CD4-positive, alpha-beta T cell treated with Interleukin-21 for 1 hour (primary cell): ENCODE measurements at places on chromosomes 2 and 18.

- no peak for DNase-seq
Measured at GRCh38 chr18:57267368-57267925, 84.9 kb upstream of the ST8SIA3 start.

DNA sequence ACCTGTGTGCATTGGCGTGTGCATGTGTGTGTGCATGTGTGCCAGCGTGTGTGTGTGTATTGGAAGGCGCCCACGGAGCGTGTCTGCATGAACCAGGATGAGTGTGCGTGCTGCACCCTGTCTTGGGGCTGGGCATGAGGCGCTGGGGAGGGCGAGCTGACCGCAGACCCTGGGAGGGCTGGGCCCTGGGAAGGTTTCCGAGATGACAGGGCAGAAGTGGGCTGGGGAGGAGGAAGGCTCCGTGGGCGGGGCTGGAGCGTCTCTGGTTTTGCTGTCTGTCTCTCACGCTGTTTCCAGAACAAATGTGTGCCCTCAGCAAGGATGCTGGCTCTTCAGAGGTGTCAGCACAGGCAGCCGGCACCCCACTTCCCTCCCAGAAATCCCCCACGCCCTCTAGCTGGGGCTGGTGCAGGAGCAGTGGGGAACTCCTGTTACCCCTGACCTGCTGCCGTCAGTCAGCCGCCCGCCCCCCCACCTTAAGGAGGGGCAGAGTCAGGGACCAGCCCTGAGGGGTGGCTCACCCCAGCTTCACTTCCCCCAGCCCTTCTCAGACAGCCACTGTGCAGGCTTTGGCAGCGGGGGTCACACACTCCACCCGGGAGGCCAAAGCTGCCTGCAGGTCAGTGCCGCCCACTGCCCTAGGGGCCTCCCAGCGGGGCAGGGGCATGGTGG, at the start of gene GPR35:
GPR35 (plus strand) TSS at position 531 of the 672 bp plus-strand sequence. CDS start 4,473 bp downstream, outside the sequence.
- DNase-seq = peak; percentile 90

DNA sequence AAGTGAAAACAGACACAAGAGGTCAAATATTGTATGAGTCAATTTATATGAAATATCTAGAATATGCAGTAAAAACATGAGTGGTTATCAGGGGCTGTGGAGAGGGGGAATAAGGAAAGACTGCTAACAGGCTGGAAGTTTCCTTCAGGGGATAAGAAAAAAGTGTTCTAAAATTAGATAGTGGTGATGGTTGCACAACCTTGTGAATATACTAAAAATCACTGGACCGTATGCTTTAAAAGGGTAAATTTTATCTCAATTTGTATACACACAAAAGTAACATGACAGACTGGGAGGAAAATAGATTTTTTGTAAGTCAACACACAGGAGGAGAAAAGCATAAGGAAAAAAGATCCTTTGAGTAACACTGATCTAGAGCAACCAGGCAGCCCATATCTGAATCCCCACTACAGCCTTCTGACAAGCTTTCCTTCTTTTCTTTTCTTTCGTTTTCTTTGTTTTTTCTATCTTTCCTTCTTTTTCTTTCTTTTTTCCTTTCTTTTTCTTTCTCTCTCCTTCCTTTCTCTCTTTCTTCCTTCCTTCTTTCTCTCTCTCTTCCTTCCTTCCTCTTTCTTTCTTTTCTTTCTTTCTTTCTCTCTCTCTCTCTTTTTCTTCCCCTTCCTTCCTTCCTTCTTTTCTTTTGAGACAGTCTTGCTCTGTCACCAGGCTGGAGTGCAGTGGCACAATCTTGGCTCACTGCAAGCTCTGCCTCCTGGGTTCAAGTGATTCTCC, 95.4 kb downstream of the AAK1 start:
- no peak for DNase-seq

GRCh38 chr2:26692897-26693849, 651 bp downstream of the KCNK3 start:
- no peak for DNase-seq

DNA sequence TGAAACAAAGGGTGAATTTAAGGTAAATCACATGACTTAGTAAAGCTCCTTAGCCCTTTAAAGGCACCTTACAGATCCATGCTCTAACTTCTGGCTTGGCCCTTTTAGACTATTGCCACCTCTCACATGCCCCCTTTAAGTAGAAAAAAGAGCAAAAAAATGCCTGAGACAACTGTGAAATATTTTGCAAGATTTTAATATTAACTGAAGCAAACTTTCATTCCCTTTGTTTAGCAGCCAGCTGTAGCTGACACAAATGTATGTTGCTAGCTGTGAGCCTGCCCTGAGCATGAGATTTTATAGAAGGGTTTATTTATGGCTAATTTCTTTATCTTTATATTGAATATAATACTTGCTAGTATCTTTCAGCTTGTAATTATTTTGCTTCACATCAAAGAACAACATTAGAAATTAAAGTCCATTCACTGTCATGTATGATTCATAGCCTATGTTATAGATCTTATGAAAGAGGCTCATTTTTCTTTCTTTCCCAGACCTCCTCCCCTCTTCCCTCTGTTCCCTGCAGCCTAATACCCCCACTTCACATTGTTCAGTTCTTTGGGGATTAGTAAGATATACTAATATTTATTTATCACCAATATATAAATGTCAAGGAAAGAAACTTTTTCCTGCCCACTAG, 637.2 kb upstream of the ZEB2 start:
- DNase-seq = no peak
